Prostate gland (tissue), 2 donors: ENCODE measurements at places on chromosomes 1 and 21.

GRCh38 chr1:41474490-41475271, 9.8 kb downstream of the EDN2 start:
- no peak overlapping the region for H3K4me3 ChIP-seq
- H3K27ac ChIP-seq = peak overlapping the region; percentile 53
- DNase-seq = peak; percentile 75
- H3K27me3 ChIP-seq = no peaks in the 10 kb centered on the region

GRCh38 chr1:153768316-153769181, 6.7 kb upstream of the SLC27A3 start:
- no peaks in the 10 kb centered on the region for H3K36me3 ChIP-seq
- no peaks in the 10 kb centered on the region for H3K4me1 ChIP-seq
- H3K4me3 ChIP-seq = no peak overlapping the region
- DNase-seq = no peak
- H3K27me3 ChIP-seq = no peaks in the 10 kb centered on the region

- H3K4me3 ChIP-seq = peak overlapping the region; percentile 79
- no peaks in the 10 kb centered on the region for H3K27me3 ChIP-seq
- peak overlapping the region; percentile 100 for H3K27ac ChIP-seq
- H3K4me1 ChIP-seq = no peaks in the 10 kb centered on the region
- H3K36me3 ChIP-seq = no peaks in the 10 kb centered on the region
- DNase-seq = no peak
These were observed 4.0 kb upstream of the ZBTB18 start for GRCh38 chr1:244046907-244047611.

- H3K27ac ChIP-seq = no peak overlapping the region
- H3K36me3 ChIP-seq = no peaks in the 10 kb centered on the region
- H3K4me3 ChIP-seq = no peak overlapping the region
- peak; percentile 49 for DNase-seq
These were observed 26.3 kb upstream of the ZNF648 start for GRCh38 chr1:182087719-182088350.

DNA sequence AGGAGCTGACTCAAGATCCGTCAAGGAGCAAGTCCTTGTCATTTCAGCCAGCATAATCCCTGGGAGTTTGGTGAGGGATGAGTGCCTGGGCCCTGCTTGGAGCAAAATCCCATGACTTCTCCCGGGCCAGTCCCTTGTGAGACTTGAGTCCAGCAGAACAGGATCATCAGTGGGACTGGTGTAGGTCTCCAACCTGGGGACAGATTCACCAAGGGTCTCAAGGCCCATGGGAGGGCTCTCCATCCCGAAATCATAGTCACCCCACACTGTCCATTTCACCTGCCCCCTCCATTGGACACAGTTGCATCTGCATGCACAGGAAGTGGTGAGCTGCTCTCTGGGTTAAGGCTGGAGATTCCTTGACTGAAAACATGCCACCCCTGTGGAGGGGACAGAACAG, 178.2 kb downstream of the FOXD2 start:
- no peaks in the 10 kb centered on the region for H3K36me3 ChIP-seq
- no peaks in the 10 kb centered on the region for H3K4me1 ChIP-seq
- H3K27ac ChIP-seq = no peak overlapping the region
- DNase-seq = no peak
- no peaks in the 10 kb centered on the region for H3K27me3 ChIP-seq

- H3K27ac ChIP-seq = peak overlapping the region; percentile 95
- no peaks in the 10 kb centered on the region for H3K36me3 ChIP-seq
- no peaks in the 10 kb centered on the region for H3K27me3 ChIP-seq
- peak overlapping the region; percentile 70 for H3K4me3 ChIP-seq
- no peaks in the 10 kb centered on the region for H3K4me1 ChIP-seq
- no peak for DNase-seq
These were observed 993 bp downstream of the DDX59 start for GRCh38 chr1:200668514-200669313.

- no peaks in the 10 kb centered on the region for H3K36me3 ChIP-seq
- H3K27ac ChIP-seq = no peak overlapping the region
- no peak for DNase-seq
- no peaks in the 10 kb centered on the region for H3K4me1 ChIP-seq
- no peaks in the 10 kb centered on the region for H3K27me3 ChIP-seq
These were observed 64.7 kb downstream of the SNRPE start for GRCh38 chr1:203926025-203926540.

DNA sequence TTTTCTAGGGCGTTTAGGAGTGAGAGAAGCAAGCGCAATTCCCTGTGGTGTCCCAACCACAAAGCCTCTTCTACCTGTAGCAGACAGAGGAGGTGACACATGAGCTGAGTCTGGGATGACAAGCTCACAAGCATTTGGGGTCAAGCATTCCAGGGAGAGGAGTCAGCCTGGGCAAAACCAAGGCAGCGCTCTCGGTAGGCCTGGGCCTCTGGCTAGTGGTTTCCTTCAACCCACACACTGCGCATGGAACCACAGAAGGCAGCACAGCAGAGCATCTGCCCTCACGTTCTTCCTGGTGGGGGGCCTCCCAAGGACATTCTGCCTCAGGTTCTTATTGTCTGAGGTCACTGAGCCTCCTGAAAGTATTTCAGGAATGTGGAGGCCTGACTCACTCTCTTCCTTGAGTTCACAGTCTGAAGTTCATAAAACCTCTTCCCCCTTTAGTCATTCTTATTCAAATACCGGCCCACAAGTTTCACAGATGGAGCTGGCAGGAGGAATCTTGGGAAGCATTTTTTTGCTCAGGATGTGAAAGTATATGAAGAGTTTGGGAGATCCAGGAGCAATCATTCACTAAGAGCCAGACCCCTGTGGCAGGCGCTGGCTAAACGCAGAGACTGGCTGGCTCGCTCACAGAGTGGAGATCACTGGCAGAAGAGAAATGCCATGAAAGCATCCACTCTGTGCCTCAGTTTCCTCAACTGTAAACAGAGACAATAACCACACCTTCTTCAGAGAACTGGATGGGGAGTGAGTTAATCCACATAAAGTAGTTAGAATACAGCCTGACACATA, 26.8 kb downstream of the CCN1 start:
- no peaks in the 10 kb centered on the region for H3K4me1 ChIP-seq
- no peaks in the 10 kb centered on the region for H3K27me3 ChIP-seq
- no peak overlapping the region for H3K27ac ChIP-seq
- no peaks in the 10 kb centered on the region for H3K36me3 ChIP-seq
- H3K4me3 ChIP-seq = no peak overlapping the region

DNA sequence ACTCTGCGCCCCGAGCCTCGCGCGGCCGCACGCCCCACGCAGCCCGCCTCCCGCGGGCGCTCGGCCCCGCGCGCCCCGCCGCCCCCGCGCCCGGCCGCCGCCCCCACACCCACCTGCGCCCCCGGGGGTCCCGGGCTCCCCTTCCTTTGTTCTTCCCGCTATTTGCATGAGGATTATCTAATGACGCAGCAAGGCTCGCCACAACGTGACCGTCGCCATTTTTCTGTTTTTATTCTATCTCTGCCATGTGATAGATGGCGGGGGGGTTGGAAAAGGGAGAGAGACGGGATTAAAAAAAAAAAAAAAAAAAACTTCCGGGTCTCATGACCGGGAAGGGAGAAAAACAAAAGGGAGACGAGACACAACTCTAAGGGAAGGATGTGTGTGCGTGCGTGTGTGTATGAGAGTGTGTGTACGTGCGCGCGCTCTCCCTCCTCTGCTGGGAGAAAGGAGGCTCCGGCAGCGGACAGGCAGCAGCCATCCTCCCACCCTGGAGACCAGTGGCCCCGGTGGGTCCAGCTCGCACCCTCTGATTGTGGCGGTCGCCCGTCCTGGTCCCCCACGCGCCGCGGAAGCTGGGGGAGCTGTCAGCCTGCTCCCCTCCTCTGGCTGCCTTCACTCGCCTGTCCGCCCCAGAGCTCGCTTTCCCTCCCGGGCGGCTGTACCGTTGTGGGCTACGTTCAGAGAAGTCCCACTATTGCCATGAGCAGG, 80.4 kb upstream of the AK4 start:
- no peaks in the 10 kb centered on the region for H3K36me3 ChIP-seq
- H3K27me3 ChIP-seq = no peaks in the 10 kb centered on the region
- H3K4me1 ChIP-seq = peaks cover 10% of the 10 kb centered on the region
- peak; percentile 77 for DNase-seq
- peak overlapping the region; percentile 98 for H3K27ac ChIP-seq

DNA sequence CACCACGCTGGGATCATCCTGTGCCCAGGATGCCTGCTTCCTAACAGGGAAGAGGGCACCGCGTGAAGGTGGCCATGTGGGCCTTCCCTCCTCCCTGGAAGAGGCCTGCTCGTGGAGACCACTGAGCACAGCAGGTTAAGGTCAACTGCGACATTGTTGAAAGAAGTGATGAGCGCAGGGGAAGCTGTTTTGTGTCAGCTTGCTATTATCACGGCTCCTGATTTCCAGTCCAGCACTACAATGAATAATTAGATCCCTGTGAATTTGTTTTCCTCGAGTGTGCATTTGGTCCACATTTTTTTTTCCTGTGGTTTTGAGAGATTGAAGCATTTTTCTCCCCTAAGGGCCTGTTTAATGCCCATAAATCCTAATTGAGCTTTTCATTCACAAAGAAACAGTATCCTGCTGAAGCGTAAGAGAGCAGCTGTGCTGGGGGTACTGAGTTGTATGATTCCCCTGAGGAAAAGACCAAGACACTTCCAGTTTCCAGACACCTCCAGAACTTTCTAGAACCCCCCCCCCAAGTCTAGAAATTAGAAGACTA, 204.9 kb downstream of the KCNJ6 start:
- H3K36me3 ChIP-seq = no peaks in the 10 kb centered on the region
- H3K4me1 ChIP-seq = no peaks in the 10 kb centered on the region
- no peak overlapping the region for H3K27ac ChIP-seq
- H3K4me3 ChIP-seq = no peak overlapping the region

DNA sequence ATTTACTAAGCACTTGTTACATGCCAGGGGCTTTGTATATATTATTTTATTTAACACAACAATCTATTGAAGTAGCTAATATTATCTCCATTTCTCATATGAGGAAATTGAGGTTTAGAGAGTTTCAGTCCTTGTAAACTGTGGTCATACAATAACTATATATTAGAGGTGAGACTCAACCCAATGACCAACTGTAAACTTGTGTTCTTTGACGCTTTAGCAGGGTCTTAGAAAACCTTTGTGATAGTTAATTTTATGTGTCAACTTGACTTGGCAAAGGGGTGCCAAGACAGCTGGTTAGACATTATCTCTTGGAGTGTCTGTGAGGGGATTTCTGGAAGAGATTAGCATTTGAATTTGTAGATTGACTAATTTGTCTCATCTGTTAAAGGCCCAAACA, 252.4 kb upstream of the B3GALT2 start:
- no peak for DNase-seq
- H3K4me1 ChIP-seq = no peaks in the 10 kb centered on the region
- H3K4me3 ChIP-seq = no peak overlapping the region
- H3K36me3 ChIP-seq = no peaks in the 10 kb centered on the region

- no peaks in the 10 kb centered on the region for H3K36me3 ChIP-seq
- no peaks in the 10 kb centered on the region for H3K27me3 ChIP-seq
- H3K4me1 ChIP-seq = no peaks in the 10 kb centered on the region
- H3K4me3 ChIP-seq = no peak overlapping the region
- H3K27ac ChIP-seq = no peak overlapping the region
These were observed 9.2 kb upstream of the EVA1C start for GRCh38 chr21:32403201-32403777.

- H3K36me3 ChIP-seq = no peaks in the 10 kb centered on the region
- DNase-seq = no peak
- H3K27me3 ChIP-seq = no peaks in the 10 kb centered on the region
- H3K4me3 ChIP-seq = no peak overlapping the region
- no peak overlapping the region for H3K27ac ChIP-seq
- H3K4me1 ChIP-seq = no peaks in the 10 kb centered on the region
These were observed 234.1 kb downstream of the NCAM2 start for GRCh38 chr21:21232320-21232719.

GRCh38 chr1:243916160-243916559, 66.1 kb upstream of the AKT3 start:
- H3K4me1 ChIP-seq = no peaks in the 10 kb centered on the region
- DNase-seq = no peak
- no peak overlapping the region for H3K27ac ChIP-seq
- no peaks in the 10 kb centered on the region for H3K36me3 ChIP-seq
- no peak overlapping the region for H3K4me3 ChIP-seq
- H3K27me3 ChIP-seq = no peaks in the 10 kb centered on the region

- peak overlapping the region; percentile 95 for H3K27ac ChIP-seq
- H3K4me1 ChIP-seq = no peaks in the 10 kb centered on the region
- DNase-seq = peak; percentile 56
- H3K4me3 ChIP-seq = peak overlapping the region; percentile 58
- H3K36me3 ChIP-seq = no peaks in the 10 kb centered on the region
These were observed 14.0 kb upstream of the ZNF692 start for GRCh38 chr1:248872752-248873408.

GRCh38 chr1:21304488-21304887, 14.2 kb upstream of the ECE1 start:
- H3K4me1 ChIP-seq = peaks cover 14% of the 10 kb centered on the region
- H3K36me3 ChIP-seq = no peaks in the 10 kb centered on the region
- H3K27me3 ChIP-seq = no peaks in the 10 kb centered on the region
- no peak overlapping the region for H3K4me3 ChIP-seq

DNA sequence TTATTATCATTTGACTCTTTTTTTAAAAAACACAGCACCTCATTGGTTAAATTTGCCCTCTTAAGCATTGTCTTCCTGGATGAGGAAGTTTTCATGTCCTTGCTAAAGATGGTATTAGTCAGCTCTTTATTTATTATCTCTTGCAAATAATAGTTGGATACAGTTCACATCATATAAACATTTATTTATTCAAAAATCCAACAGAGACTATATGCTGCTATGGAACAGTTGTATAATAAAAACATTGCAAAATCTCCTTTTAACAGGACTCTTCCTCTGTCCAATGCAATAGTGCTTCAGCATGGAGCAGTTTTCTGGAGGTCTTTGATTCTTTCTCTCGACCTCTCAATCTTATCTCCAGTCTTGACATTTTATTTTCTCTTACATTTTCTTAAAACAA, 49.5 kb upstream of the VCAM1 start:
- H3K27me3 ChIP-seq = no peaks in the 10 kb centered on the region
- no peaks in the 10 kb centered on the region for H3K4me1 ChIP-seq
- H3K4me3 ChIP-seq = no peak overlapping the region
- H3K27ac ChIP-seq = no peak overlapping the region
- H3K36me3 ChIP-seq = no peaks in the 10 kb centered on the region
- no peak for DNase-seq

- H3K36me3 ChIP-seq = no peaks in the 10 kb centered on the region
- no peaks in the 10 kb centered on the region for H3K4me1 ChIP-seq
- DNase-seq = no peak
These were observed 99.3 kb downstream of the FMN2 start for GRCh38 chr1:240190881-240191401.

GRCh38 chr21:44940116-44940631, 345 bp downstream of the SLX9 start:
- peak overlapping the region; percentile 93 for H3K4me3 ChIP-seq
- H3K27me3 ChIP-seq = no peaks in the 10 kb centered on the region
- peak overlapping the region; percentile 82 for H3K27ac ChIP-seq
- DNase-seq = no peak

DNA sequence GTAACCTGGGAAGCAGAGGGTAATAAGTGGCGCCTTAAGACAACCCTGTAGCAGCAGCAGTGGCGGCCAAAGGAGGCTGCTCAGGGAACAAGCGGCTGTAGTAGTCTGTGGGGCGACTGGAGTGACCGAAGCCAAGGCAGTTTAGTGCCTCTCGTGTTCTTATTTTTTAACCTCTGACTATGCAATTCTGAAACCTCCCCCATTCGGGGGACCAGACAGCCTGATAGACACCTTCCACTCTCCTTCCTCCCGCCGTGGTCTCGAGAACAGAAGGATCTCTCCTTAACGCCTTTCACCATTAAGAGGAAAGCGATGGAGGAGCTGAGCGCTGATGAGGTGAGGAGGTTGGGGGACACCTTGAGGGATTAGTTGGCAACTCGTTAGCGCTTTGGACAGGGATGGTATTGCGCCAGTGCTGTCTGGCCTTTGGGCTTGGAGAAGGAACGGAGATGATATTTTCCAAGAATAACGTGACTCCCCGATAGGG, 644 bp downstream of the UBE4B start:
- H3K27ac ChIP-seq = peak overlapping the region; percentile 98
- no peaks in the 10 kb centered on the region for H3K27me3 ChIP-seq
- peak; percentile 26 for DNase-seq
- H3K4me1 ChIP-seq = no peaks in the 10 kb centered on the region
- H3K4me3 ChIP-seq = peak overlapping the region; percentile 93
